ENCODE measurements at places on chromosomes 5 and 9. TPM values are rescaled to one million over a fixed set of nuclear protein-coding genes. Genes with fewer than 3 reads are reported as not detected.

Gene CKS2
- total RNA-seq, result 45.5 TPM

Gene TRIM36
- total RNA-seq, result 0.29 TPM

Gene DOLK
- 40.9 TPM for total RNA-seq

Gene ALDH7A1
- total RNA-seq, result 70.7 TPM

Gene SPINK1
- total RNA-seq, result not detected

Gene SVEP1
- 150 TPM for total RNA-seq

Gene ENTREP1
- under 0.01 TPM for total RNA-seq

Gene ANKRD31
- under 0.01 TPM for total RNA-seq

Gene SLC34A1
- total RNA-seq, result not detected

Gene TMEM250
- 80.7 TPM for total RNA-seq

Gene LURAP1L
- total RNA-seq, result 63.7 TPM

Gene PIGO
- total RNA-seq, result 13.6 TPM

Gene MARCOL
- total RNA-seq, result not detected

Gene TMEM174
- total RNA-seq, result not detected

Gene SNCAIP
- 0.66 TPM for total RNA-seq

Gene MEIKIN
- total RNA-seq, result not detected

Gene MZB1
- not detected for total RNA-seq

Gene ASPN
- 15.2 TPM for total RNA-seq

Gene PCDHB4
- total RNA-seq, result 0.17 TPM

Gene SSNA1
- total RNA-seq, result 92.1 TPM

Gene TNPO1
- total RNA-seq, result 270 TPM

All from smooth muscle cell of trachea (primary cell).